ENCODE measurements at places on chromosomes 3 and 15. TPM values are rescaled to one million over a fixed set of nuclear protein-coding genes. Genes with fewer than 3 reads are reported as not detected.

The IL5RA gene
- not detected for total RNA-seq

The SLC12A8 gene
- total RNA-seq: 2.0 TPM

The METTL6 gene
- total RNA-seq: 23.9 TPM

The DUOX1 gene
- total RNA-seq: not detected

The PLA2G4F gene
- not detected for total RNA-seq

The CELSR3 gene
- 7.4 TPM for total RNA-seq

The ROBO2 gene
- total RNA-seq: 18.4 TPM

The SNX22 gene
- 0.31 TPM for total RNA-seq

The TMEM207 gene
- total RNA-seq: not detected

The CCDC54 gene
- total RNA-seq: not detected

The ATP13A5 gene
- total RNA-seq: not detected

The GRAMD1C gene
- 1.2 TPM for total RNA-seq

The ZKSCAN7 gene
- total RNA-seq: 7.4 TPM

The RBPMS2 gene
- 4.8 TPM for total RNA-seq

The RASSF1 gene
- total RNA-seq: 13.7 TPM

The KBTBD13 gene
- not detected for total RNA-seq

The ATP13A4 gene
- total RNA-seq: 0.27 TPM

The LPP gene
- total RNA-seq: 187 TPM

The PRR20G gene
- total RNA-seq: not detected

The PIF1 gene
- 4.2 TPM for total RNA-seq

The SKIL gene
- 74.4 TPM for total RNA-seq

The TMEM41A gene
- 17.5 TPM for total RNA-seq

The BCHE gene
- 1.4 TPM for total RNA-seq

The GRK7 gene
- total RNA-seq: not detected

The CTXN2 gene
- not detected for total RNA-seq

The CKMT1B gene
- not detected for total RNA-seq

The GP5 gene
- 0.10 TPM for total RNA-seq

The PLSCR1 gene
- 48.1 TPM for total RNA-seq

The SLC9A9 gene
- 3.5 TPM for total RNA-seq

The PLCH1 gene
- total RNA-seq: not detected

The PDZRN3 gene
- 34.1 TPM for total RNA-seq

The SNTN gene
- total RNA-seq: not detected

The NUP210 gene
- total RNA-seq: 1.5 TPM

The SCG5 gene
- total RNA-seq: 0.54 TPM

The AEN gene
- total RNA-seq: 25.1 TPM

The ALPK3 gene
- 0.37 TPM for total RNA-seq

The MLH1 gene
- 31.2 TPM for total RNA-seq

The EXOG gene
- 17.9 TPM for total RNA-seq

The RNU5B-1 gene
- total RNA-seq: 18.5 TPM

The ADGRG7 gene
- total RNA-seq: not detected

The C3orf70 gene
- 5.0 TPM for total RNA-seq

The VPS13C gene
- 60.2 TPM for total RNA-seq

The NECTIN3 gene
- 75.5 TPM for total RNA-seq

The PRRT3 gene
- total RNA-seq: 7.9 TPM

The GATM gene
- not detected for total RNA-seq

The TNNC1 gene
- 0.60 TPM for total RNA-seq

The DNASE1L3 gene
- not detected for total RNA-seq

The FILIP1L gene
- total RNA-seq: 49.3 TPM

The TIMMDC1 gene
- total RNA-seq: 98.8 TPM

The TLR9 gene
- total RNA-seq: not detected

The CEMIP gene
- 445 TPM for total RNA-seq

The PLAAT1 gene
- not detected for total RNA-seq
